ENCODE measurements at places on chromosomes 1 and 21.

- DNase-seq: no peak
Measured at GRCh38 chr1:239909898-239910297, 181.8 kb upstream of the FMN2 start.

GRCh38 chr1:25338986-25339385 is 852 bp downstream of the TMEM50A start:
- no peak for DNase-seq

GRCh38 chr1:22838965-22839364 is 128.3 kb downstream of the EPHB2 start:
- DNase-seq: no peak

DNA sequence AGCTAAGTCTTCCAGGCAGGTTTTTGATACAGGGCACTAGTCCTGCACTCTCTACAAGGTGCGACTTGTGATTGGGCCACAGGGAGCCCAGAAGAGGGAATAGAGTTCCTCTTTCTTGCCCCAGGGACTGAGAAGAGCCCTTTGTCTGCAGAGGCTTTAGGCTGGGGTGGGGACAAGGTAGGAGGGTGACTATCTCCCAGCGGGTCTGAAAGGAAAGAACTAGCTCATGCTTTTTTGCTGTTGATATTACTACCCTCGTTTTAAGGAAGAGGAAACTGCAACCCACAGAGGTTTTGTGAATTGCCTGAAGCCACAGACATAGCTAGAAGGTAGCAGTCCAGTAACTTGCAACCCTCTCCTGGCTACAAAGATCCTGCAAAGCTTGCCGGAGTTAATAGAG is 615.2 kb downstream of the MATN1 start:
- DNase-seq: no peak

DNA sequence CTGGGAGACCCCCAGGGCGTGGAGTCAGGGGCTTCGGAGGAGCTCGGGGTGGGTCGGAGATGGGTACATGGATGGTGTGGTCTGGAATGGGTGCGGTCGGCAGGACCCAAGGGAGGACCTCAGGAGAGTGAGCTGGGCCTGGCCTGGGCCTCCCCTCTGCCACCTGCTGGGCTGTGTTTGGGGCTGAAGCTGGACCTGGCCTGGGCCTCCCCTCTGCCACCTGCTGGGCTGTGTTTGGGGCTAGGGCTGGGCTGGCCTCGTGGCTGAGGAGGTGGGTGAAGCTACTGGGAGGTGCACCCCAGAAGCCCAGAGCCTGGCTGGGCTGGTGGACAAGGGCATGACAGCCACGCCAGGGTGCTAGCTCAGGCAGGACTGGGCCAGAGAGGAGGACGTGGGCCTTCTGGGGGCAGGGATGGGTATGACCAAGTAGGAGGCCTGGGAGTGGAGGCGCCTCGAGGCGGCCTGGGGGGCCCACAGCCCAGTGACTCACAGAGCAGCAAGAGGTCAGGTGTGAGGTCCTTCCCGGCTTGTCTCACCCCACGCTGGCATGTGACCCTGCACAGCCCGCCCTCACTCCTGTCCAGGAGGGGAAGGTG is 14.5 kb downstream of the SAMD11 start:
- DNase-seq: no peak

DNA sequence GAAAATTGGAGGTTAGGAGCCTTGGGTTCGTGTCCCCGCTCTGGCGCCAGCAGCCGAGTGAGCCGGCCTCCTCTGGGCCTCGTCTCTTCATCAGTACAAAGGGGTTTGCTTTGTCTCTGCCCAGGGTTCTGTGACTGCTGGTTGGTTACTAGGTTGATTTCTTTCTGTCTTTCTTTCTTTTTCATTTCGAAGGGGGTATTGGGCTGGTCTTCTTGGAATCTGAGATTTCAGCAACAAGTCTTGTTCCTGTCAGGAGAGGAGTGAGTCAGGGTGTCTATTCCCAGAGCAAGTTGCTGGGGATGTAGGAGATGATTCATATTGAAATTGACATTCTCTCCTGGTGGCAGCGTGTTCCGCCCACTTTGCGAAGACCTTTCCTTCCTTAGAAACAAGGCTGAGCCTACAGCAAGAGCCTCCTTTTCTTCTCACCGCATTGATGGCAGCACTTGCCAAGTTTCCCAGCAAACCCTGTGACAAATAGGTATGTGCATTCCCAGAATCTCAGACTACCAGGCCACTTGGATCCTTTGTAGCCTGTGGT is 79.2 kb downstream of the MAN1C1 start:
- no peak for DNase-seq

DNA sequence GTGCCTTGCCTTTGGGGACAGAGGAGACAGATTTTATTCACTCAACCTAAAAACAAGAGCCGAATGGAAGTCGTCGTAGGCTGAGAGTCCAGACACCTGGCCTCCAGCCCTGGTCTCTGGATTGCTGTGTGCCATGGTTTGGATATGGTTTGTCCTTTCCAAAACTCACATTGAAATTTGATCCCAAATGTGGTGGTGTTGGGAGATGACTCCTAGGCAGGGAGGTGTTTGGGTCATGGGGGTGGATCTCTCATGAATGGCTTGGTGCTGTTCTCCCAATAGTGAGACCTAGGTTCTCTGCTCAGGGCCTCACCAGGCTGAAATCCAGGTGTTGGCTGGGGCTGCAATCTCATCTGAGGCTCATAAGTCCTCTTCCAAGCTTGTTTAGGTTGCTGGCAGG is 75.5 kb downstream of the FOXD2 start:
- no peak for DNase-seq

DNA sequence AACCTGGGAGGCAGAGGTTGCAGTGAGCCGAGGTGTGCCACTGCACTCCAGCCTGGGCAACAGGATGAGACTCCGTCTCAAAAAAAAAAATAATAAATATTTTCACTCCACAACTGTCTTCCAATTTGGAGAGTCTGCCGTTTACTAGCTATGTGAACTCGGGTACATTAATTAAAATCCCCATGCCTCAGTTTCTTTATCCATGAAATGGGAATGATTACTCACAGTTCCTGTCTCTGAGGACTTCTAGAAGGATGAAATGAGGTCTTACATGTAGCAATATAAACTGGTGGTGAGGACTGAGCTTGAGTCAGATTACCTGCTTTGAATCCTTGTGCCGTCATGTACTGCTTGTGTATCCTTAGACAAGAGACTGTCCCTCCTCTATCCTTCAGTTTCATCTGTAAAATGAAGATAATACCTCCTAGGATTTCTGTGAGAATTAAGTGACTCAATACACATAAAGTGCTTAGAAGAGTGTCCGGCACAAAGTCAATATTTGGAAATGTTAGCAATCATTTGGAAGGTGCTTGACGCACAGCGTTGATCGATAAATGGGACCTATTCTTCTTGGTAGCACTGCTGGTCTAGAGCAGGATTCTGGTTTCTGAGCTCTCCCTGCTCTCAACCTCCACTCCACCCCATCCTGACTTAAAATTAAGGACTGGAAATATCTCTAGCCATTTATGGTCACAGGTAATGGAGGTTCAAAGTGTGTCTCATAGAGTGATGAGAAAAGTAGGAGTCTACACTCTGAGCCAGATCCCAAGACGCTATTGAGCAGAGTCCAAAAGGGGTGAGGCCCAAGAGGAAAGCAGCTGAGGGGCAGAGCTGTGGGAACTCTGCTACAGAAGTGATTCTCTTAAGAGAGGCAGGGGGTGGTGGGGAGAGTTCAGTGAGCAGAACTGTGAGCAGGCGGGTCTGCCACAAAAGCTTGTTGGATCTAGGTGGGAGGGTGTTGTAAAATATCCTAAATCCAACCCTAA is 11.6 kb upstream of the DDI2 start:
- no peak for DNase-seq

DNA sequence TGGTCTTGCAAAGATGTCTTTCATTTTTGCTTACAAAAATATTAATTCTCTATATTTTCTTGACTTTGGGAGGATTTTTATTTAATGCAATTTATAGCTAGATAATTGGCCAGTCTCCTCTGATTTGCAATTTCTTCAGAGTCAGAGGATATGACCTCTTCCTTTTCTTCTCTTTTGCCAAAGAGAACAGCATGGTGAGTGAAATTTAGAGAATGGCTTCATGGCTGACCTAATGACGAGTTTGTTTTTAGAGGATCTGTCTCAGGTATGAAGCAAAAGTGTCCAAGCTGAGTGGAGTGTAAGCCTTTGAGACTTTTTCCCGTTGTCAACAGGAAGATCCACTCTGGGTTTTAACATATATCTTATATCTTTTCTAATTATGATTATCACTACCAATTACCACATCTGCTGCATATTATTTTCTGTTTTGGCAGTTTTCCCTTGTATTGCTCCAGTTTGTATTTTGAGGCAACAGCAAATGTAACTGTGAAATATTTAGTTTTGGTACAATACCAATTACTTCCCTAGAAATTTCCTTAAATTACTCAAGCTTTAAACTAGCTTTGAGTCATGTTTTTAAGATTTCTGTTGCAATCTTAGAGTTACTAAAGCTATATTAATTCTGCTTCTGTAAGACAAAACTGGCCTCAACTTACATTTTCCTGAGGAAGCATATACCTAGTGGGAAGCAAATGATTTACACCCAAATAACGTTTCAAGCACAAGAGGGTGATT is 332.8 kb upstream of the ZRANB2 start:
- DNase-seq: no peak

DNA sequence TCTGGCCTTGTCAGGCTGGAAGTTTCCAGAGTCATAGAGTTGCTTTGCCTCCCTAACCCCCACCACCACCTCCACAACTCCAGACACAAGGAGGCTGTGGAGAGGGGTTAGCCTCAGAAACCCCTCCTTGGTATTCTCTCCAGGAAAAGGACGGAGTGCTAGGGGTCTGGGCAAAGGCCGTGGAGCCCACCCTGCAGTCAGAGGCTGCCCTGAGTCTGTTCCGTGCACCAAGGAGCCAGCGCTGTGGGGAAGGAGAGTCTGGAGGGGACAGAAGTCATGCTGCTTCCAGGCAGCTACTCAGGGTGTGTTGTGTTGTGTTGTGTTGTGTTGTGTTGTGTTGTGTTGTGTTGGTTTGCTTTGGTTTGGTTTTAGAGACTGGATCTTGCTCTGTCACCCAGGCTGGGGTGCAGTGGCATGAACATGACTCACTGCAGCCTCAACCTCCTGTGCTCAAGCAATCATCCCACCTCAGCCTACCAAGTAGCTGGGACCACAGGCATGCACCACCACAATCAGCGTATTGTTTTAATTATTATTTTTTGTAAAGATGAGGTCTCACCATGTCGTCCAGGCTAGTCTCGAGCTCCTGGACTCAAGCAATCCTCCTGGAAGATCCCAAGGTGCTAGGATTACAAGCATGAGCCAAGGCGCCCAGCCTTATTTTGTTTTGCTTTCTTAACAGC is 122.2 kb upstream of the TMEM51 start:
- DNase-seq: no peak

DNA sequence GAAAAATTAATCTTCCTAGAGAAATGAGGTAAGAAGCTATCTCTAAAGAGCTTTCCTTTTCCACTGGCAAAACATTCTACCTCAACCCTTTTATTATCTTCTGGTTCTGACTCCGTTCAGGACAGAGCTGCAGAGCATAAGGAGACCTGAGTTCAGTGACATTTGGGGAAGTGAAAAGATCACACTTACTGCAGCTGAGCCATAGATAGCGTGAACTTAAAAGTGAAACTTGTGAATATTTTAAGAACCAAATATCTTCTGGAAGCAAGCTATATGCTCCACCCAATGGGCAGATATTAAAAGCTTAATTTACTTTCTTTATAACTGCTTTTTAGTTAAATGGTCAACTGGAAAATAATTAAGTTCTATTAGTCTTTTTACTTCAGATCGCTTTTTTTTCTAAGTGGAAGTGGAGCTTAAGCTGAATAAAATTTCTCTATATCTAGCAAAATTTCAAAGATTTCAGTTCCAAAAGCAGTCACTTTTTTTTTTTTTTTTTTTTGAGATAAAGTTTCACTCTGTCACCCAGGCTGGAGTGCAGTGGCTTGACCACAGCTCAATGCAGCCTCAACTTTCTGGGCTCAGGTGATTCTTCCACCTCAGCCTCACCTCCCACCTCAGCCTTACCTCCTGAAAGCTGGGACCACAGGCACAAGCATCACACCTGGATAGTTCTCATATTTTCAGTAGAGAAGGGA is 11.9 kb downstream of the PTPN22 start:
- no peak for DNase-seq

DNA sequence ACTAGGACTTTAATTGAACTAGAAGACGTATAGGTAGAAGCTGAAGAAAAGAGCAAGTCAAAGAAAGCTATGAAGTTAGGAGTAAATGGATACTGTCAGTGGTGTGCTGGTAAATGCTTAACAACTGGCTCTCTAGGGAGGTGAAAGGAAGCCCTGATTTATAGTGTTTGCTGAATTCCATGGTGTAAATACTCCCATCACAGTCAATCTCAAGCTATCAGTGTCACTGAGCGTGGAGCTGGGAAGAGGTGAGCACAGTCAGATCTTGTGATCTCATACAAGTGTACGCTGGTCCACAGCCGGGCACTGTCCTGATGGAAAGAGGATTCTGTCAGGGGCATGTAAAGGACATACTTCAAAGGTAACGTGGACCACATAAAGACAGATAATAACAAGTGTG is 28.3 kb downstream of the ELAPOR1 start:
- DNase-seq: no peak

- DNase-seq: no peak
Measured at GRCh38 chr21:14739590-14739989, 193.5 kb upstream of the SAMSN1 start.

GRCh38 chr1:20227704-20228103 is 41.4 kb upstream of the PLA2G2C start:
- no peak for DNase-seq

DNA sequence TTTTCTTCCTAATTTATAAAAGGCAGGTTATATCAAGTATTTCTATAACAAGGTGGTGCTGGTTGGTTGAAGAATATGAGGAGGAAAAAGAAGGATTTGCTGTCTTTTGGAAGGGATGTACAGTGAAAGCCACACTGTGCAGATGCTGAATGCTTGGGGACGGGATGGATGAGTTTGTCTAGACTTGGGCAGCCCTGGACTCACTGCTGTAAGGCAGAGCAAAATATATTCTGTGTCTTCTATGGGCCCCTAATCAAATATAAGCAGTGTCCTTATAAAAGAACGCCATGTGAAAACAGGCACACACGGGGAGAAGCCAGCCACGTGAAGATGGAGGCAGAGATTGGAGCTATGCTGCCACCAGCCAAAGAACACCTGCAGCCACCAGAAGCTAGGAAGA is 47.4 kb downstream of the PHC2 start:
- DNase-seq: no peak

GRCh38 chr1:163730411-163730821 is 408.7 kb downstream of the NUF2 start:
- no peak for DNase-seq

DNA sequence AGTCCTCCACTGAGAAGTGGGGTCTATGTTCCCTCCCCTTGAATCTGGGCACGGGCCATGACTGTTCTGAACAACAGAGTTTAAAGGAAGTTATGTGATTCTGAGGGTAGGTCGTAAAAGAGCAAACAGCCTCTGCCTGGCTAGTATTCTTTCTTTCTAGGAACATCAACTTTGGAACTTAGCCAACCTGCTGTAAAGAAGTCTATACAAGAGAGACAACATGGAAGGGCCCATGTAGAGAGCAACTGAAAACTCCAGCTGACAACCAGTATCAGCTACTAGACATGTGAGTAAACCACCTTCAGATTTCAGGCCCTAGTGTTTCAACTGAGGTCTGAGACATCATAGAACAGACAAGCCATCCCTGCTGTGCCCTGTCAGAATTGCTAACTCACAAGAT is 7.5 kb downstream of the SELENOF start:
- DNase-seq: no peak

- DNase-seq: no peak
Measured at GRCh38 chr1:87556326-87556725, 227.6 kb downstream of the LMO4 start.

GRCh38 chr1:32159189-32159588 is 20.3 kb upstream of the TXLNA start:
- no peak for DNase-seq

Data from activated T-helper 1 cell treated with anti-CD3 and anti-CD28 coated beads, Interleukin-12 subunit alpha, Interleukin-12 subunit beta, Interleukin-2, Interleukin-4 antibody, amounts not matched to agents 30 ng/mL and 10 ng/mL and 1 ng/mL, durations not matched to agents 14 hours and 24 hours and 36 hours (primary cell).